ENCODE measurements at places on chromosomes 4 and X. TPM values are rescaled to one million over a fixed set of nuclear protein-coding genes. Genes with fewer than 3 reads are reported as not detected.

- DNase-seq, result peak; percentile 39
These were observed 733 bp upstream of the NAA15 start for GRCh38 chr4:139300431-139301112.

GRCh38 chrX:35439692-35440091 is 358.4 kb upstream of the MAGEB16 start:
- DNase-seq, result no peak

GRCh38 chrX:45537936-45538335 is 337.3 kb upstream of the DIPK2B start:
- DNase-seq, result no peak

GRCh38 chr4:70908993-70909556 is 6.9 kb downstream of the MOB1B start:
- no peak for DNase-seq

GRCh38 chrX:108123591-108124366 is 32.2 kb downstream of the ATG4A start:
- no peak for DNase-seq

DNA sequence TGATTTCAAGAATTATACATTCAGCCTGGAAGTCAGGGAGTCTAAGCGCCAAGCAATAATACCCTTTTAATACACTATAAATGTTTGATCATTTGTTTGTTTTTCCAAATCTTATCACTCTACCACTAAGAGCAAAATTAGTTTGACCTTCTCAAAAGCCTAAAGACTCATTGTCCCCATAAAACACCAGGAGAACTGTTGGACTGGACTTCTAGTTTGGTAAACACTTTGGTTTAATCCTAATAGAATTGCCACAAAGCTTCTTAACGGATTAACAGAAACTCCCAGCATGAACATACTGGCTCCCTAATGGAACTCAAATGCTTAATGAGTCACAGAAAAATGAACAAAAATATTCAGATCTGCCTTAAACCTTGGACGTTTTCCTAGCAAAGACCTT is 34.9 kb downstream of the SYTL5 start:
- DNase-seq, result no peak

HEPH gene
- 5.1 TPM for total RNA-seq

CLDN34 gene
- total RNA-seq, result 0.62 TPM

WDR17 gene
- total RNA-seq, result 80.5 TPM

USP17L19 gene
- total RNA-seq, result not detected
